ENCODE measurements at places on chromosomes 7 and 10.

- no peak for DNase-seq
Observed at GRCh38 chr10:118332948-118333710, 9.0 kb downstream of the FAM204A start.

GRCh38 chr7:129238546-129238945 is 13.7 kb downstream of the AHCYL2 start:
- no peak for DNase-seq

DNA sequence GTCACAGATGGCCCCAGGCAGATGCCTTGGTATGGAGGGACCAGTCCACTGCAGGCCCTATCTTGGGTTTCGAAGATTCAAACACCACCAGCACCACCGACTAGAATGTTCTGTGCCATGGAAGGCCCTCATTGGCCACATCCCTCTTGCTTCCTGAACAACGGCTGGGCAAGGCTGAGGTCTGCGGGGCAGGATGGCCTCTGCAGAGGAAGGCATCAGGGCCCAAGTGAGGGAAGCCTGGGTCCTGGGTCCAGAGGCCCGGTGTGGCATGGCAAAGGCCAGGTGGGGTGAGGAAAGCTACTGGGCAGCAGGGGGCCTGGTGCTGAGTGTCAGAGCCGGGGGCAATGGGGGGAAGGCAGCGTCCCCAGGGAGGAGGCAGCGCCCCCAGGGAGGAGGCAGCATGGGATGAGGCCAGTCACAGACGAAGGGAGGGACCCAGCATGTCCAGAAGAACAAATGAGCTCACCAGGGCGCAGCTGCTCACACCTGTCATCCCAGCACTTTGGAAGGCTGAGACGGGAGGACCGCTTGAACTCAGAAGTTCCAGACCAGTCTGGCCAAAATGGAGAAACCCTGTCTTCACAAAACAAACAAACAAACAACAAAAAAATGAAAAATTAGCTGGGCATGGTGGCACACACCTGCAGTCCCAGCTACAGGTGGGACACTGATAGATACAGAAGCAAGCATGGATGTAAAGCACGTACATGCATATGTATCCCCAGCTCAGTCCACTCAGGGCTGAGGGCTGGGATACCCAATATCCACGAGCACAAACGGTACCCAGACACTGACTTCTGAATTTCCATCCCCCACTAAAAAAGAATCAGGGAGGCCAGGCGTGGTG is 64.4 kb downstream of the PROSER2 start:
- DNase-seq: no peak

DNA sequence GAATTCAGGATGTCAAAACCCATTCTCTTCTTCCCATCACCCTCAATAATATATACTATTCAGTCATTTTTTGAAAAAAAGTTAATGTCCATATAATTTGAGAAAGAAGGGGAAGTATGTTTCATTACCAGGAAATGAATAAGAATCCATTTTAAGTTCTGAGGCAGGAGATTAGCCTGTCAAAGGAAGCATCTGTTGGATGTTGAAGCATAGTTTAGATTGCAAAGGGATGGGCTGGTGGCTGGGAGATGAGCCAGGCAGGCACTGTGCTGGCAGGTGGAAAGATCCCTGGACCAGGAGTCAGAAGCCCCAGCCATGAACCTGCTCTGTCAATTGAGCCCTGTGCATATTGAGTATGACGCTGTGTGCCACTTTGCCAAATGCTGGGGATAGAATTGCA is 48.4 kb upstream of the CRTAC1 start:
- no peak for DNase-seq

DNA sequence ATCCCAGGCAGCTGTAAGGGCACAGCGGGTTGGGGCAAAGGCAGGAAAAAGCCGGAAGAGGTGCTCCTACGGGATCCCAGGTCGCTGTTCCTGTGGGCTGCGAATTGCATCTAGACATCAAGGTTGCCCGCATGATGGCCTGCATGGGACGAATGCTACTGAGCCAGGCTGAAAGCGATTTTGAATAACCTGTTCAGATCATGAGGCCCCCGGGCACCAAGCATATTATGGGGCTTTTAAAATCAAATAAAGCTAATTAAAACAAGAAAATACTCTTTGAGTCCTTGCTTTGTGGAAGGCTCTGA is 37.1 kb downstream of the CAMK2B start:
- no peak for DNase-seq

All from central memory CD4-positive, alpha-beta T cell (primary cell).